ENCODE measurements at places on chromosomes 12 and 14.

GRCh38 chr12:106070611-106071010 is 68.1 kb downstream of the NUAK1 start:
- no peak for DNase-seq

GRCh38 chr12:71442567-71442931 is 3.0 kb downstream of the LGR5 start:
- no peak for DNase-seq

DNA sequence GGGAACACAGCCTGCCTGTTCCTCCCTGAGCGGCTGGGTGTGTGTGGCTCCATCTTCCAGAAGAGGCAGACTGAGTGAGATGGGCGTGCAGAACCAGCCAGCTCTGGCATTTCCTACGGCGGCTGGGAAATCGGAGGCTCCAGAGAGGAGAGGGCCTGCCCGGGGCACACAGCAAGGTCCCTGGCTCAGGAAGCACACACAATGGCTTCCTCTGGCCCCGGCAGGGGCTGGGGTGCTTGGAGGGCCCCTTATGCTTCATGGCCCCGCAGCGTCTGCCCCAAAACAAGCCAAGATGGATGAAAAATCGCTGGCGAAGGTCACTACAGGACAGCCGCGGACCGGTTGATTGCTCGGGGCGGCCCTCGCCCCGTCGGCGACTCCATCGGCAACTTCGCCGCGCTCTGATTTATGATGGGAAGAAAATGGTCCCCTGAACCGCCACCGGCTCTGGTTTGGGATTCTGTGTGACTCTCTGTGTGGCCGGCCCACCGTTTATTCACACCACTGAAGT is 191.5 kb upstream of the C14orf180 start:
- DNase-seq, result no peak

DNA sequence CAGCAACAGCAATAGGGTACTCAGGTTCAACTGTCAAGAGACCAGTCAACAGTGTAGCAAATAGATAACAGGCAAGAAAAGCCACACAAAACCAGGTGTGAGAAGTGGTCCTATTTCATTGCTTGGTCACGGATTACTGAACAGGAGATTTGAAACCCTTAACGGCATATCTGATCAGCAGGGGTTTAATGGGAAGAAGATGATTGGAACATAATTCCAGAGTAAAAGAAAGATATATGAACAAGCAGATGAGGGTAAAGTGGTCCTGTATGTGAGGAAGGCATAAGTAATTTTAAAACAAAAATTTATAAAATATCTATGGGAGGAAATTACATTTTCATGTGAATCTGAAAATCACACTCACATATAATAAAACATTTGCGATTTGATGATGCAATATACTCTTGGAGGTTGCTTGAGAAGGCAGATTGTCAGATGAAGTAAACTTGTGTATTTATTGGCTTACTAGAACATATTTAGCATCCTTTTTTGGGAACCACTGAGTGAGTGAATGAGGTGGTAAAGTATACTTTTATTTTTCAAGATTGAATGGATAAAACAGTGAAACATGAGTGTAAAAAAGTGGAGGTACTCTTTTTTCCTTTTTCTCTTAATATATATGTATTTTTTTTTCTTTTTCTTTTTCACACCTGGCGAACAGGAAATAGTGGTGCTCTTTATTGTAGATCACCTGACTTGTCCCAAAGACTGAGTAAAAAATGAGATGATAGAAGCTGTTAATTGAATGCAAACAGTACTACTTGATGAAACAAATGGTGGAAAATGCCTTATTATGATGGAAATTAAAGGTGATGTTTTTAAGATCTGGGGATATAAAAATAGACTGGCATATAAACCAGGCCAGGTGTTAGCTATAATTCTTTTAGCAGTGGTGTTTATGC is 21.6 kb upstream of the SDR39U1 start:
- no peak for DNase-seq

DNA sequence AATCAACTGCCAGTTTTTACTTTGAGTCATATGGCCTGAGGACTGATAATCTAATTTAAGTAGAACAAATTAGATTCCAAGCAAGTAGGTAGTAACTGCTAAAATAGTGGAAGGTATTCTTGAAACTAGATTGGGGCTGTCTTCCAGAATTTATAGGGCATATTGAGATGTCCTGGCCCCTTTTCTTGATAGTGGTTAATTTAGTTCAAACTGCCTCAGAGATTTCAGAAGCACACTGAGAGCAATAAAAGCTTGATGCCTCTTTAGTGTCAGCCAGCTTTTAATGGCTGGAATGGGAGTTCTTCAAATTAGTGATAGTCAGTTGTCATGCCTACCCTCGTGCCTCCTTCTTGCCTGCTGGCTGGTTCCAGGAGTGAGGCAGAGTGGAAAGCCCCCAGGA is 120.5 kb downstream of the AKAP6 start:
- no peak for DNase-seq

DNA sequence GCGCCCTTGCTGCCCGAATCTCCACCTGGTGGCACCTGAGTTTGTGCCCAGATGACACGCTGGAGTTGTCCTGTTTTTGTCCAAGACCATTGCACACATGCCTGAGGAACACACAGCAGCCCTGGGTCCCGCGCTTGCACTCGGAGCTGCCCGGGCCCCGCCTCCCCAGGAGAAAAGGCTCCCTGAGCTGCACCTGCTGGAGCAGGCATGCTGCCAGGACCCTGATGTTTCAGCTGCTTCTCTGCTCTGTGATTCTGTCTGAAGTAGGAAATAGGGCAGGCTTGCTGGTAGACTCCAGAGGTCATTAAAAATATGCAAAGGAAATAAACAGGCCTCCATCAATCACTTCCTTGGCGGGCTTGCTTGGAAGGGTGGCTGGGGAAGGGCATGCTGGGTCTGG is 271.6 kb downstream of the CACNA1C start:
- DNase-seq, result no peak

DNA sequence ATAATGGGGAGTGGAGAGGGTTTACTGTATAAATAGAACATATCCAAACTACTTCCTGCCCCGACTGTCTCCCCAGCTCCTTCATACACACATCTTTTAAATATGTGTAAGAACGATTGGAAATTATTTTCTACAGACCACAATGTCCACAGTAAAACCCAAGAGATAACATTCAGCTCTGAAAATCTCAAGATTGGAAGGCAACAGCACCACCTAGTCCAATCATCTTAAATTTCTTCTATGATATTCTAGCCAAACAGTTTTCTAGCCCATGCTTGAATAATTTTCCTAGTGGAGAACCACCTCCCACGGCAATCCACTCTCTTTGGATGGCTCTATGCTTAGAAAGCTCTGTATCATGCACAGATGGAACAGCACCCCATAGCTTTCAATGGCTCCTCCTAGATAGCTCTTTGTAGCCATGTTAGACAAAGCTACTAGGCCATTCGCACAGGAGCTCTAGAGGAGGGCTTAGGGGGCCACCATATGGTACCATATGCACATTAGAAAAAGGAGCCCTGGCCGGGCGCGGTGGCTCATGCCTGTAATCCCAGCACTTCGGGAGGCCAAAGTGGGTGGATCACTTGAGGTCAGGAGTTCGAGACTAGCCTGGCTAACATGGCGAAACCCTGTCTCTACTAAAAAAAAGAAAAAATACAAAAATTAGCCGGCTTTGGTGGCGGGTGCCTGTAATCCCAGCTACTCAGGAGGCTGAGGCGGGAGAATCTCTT is 18.1 kb downstream of the VDR start:
- no peak for DNase-seq

GRCh38 chr14:99510556-99511139 is 29.4 kb downstream of the CCNK start:
- no peak for DNase-seq

- no peak for DNase-seq
Measured at GRCh38 chr12:115835445-115835844, 442.0 kb downstream of the MED13L start.

- DNase-seq, result no peak
Measured at GRCh38 chr12:52010692-52011601, 4.2 kb downstream of the TAMALIN start.

GRCh38 chr12:4615667-4616066 is 33.2 kb downstream of the AKAP3 start:
- DNase-seq, result no peak

- DNase-seq, result no peak
Measured at GRCh38 chr14:23025151-23025814, 9.4 kb downstream of the PSMB5 start.

GRCh38 chr14:50003213-50004021 is 110.5 kb downstream of the ARF6 start:
- peak; percentile 63 for DNase-seq

DNA sequence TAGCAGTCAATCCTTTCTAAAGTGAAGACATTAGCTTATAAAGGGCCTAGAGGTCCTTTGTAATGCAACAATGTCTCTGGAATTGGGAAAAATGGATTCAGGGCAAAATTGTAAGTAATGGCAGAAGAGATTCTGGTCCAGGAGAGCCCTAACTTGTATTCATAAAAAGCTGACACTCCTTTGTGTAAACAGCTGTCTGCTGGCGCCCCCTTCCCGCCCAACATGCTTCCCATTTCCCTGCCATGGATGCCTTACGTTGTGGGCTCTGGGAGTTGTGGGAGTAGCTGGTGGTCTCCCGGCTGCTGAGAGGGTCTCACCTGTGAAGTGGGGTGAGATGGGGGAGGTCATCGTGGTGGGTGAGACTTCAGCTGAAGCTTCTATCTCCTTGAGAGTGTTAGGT is 2.3 kb downstream of the ACRBP start:
- no peak for DNase-seq

- DNase-seq, result peak; percentile 73
Measured at GRCh38 chr14:95157327-95158189, at the start of gene DICER1. DICER1 (minus strand) TSS chr14:95157529; CDS start chr14:95133458, 24,071 bp downstream.

DNA sequence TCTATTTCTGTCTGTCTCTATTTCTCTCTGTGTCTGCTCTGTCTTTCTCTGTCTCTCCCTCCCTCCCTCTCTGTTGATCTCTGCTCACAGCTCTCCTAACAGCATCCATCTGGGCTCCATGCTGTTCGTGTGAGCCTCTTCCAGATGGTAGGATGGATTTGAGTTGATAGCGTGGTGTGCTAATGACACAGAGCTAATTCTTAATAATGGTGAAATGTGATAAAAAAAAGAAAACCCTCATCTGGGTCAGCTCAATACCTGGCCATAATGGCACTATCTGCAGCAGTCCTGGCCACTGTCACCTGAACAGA is 96.4 kb downstream of the AACS start:
- DNase-seq, result no peak

GRCh38 chr12:98403385-98403784 is 112.0 kb upstream of the TMPO start:
- no peak for DNase-seq

DNA sequence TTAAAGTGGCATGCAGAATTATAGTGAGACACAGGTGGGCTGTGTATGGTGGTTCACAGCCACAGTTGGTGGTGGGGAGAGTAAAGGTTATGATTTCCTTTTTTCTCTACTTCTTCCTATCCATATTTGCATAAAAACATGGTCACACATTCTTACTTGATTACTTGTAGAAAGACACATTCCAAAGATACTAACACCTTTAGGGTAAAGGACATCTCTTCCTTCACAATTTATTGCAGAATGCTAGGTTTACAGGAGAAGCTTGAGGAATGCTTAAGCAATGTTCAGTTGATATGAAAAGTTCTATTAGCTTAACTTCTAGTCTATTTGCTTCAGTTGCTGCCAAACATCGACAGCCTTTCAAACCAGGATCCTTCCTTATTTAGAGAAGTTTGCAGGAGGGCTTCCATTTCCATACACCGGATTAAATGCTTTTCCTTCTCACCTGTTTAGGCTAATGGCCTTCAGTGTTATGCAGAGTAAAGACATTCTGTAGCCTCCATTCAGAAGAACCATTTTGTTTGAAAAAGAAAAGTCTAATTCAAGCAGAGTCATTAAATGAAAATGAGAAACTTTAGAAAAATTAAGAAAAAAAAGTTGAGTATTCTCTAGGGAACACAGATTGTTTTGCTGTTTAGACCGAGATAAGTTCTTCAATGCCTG is 2.6 kb upstream of the PHC1 start:
- DNase-seq, result no peak

GRCh38 chr12:120314220-120314619 is 12.1 kb downstream of the SIRT4 start:
- DNase-seq, result no peak

DNA sequence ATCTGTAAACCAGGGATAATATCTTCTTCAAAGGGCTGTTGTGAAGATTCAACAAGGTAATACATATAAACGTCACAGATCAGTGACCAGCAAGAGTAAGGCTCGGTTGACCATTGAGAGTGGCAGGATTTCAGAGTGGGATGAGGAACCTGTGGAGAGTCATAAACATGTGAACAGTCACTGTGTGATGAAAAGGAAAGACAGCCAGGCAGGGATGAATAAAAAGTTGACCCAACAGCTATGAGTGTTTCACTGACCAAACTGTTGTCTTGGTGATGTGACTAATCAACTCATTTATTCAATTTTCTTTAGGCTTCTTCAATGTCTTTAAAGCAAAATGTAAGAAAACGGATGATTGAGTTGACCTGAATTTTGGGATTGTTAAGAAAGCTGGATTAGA is 8.6 kb upstream of the FRMD6 start:
- no peak for DNase-seq

- DNase-seq, result no peak
Measured at GRCh38 chr12:102567031-102567985, 86.9 kb upstream of the IGF1 start.

GRCh38 chr14:101084436-101084826 is 180.9 kb upstream of the RTL1 start:
- DNase-seq, result no peak

DNA sequence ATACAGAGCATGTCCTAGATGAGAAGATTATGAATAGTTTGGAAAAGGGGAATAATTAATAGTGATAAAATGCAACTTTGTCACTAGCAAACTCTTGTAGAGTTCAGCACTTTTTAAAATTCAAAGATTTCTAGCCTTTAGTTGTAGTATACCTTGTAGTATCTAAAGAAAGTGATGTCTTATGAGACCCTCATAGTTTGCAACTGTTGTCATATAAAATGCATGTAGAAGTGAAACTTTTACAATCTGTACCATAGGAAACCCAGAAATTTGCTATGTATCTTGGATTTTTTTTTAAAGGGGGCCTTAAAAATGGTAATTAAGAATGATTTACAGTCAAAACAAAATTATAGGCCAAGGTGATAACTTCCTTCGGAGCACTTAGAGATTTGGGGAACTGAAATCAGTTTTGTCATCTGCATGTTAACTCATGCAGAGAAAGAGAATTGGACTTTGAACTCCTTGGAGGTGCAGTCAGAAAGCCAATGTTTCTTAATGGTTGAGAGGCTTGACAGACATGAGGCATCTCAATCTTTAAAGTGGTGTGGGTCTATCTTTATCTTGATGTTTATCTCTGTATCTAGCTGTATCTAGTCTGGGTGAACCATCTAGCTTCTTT is 1.3 kb downstream of the LRRK2 start:
- DNase-seq, result no peak

DNA sequence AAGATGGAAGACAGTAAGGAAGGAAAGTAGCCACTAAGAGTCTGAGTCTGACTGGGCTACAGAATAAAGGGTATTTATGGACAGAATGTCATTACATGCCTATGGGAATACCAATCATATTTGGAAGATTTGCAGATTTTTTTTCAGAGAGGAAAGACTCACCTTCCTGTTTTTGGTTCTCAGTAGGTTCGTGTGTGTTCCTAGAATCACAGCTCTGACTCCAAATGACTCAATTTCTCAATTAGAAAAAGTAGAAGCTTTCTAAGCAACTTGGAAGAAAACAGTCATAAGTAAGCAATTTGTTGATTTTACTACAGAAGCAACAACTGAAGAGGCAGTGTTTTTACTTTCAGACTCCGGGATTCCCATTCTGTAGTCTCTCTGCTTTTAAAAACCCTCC is 15.4 kb upstream of the PAPLN start:
- DNase-seq, result no peak
